Activated naive CD4-positive, alpha-beta T cell treated with Interleukin-2 at 50 U/mL for 16 hours (primary cell): ENCODE measurements at places on chromosomes 13 and 19.
A peak's percentile ranks its signal among the peaks of the same experiment; 100 is the strongest.

GRCh38 chr13:66036024-66036614 lies 1194.0 kb downstream of the PCDH9 start:
- no peak for DNase-seq

- no peak for DNase-seq
These were observed 4.2 kb downstream of the VMAC start for GRCh38 chr19:5908773-5909442.

GRCh38 chr19:20840371-20840770 lies 64.3 kb downstream of the ZNF66 start:
- DNase-seq = no peak

GRCh38 chr19:48310227-48310626 lies 15.1 kb upstream of the EMP3 start:
- no peak for DNase-seq

- DNase-seq = no peak
These were observed 15.7 kb upstream of the LDLR start for GRCh38 chr19:11073568-11073967.

DNA sequence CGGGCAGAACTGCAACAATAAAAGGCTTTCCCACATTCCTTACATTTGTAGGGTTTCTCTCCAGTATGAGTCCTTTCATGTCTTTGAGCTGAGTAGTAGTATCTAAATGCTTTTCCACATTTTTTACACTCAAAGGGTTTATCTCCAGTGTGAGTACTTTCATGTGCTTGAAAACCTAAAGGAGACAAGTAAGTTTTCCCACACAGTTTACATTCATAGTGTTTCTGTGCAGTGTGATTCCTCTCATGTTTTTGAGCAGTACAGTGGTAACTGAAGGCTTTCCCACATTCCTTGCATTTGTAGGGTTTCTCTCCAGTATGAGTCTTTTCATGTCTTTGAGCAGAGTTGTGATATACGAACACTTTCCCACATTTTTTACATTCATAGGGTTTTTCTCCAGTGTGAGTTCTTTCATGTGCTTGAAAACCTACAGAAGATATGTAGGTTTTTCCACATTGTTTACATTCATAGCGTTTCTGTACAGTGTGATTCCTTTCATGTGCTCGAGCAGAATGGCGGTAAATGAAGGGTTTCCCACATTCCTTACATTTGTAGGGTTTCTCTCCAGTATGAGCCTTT lies 47.0 kb downstream of the ZNF44 start:
- no peak for DNase-seq

DNA sequence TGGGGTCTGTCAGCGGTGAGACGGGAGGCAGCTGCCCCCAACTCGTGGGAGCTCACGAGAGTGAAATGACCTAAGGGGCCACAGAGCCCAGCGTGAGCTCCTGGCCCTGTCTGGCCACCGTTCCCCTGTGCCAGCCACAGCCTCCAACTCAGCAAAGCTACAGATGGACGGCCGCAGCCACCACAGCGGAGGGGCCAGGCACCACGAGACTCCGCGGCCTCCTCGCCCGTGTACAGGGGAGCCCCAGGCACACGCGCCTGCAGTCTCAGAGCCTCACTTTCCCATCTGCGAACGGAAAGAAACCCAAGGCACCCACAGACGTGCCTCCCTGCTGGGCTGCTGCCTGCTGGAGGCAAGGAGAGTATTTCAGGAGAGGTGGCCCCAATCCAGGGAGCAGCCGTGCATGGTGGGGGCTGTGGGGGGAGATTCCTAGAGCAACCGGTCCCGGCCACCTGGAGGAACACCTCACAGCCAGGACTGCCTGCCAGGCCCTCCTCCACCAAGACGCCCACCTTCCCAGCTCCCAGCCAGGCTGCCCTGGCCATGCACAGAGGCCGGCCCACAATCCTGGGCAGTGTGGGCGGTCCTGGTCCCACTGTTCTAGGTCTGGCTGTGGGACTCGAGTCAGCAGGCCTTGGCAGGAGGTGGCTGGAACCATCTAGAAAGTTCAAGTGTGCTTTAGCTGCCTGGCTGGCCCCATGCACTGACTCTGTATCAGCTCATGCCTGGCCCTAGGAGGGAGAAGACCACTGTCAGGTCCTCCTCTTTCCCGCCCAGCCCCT lies 1.9 kb downstream of the MKNK2 start:
- no peak for DNase-seq

DNA sequence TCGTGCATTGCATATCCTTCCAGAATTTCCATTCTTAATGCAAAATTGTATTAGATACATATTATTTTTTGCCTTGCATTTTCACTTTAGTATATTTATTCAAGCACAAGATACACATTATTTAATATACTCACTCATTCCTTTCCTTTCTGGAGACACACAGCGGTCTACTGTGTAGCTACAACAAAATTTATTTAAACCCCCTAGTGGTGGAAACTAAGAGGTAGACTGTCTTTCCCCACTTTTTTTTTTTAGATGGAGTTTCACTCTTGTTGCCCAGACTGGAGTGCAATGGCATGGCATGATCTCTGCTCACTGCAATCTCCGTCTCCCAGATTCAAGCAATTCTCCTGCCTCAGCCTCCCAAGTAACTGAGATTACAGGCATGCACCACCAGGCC lies 2040.3 kb upstream of the PCDH20 start:
- no peak for DNase-seq

- DNase-seq = no peak
These were observed 20.7 kb downstream of the COLGALT1 start for GRCh38 chr19:17575871-17576757.

DNA sequence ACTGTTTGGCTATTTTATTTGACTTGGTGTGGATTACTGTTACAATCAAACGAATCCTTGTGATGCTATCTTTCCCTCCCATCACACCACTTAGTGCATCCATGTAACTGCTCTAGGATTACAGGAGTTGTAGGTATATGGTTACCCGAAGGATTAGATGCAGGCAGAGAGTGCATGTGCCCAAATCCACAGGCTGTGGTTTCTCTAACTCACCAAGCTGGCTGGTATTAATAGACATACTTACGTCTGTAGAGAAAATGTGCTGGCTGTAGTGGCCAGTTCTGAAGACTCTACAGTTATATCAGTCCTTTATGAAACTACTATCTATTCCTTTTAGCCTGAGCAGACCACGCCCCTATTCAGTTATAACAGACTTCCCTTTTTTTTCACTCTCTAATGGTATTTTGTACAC lies 1.1 kb upstream of the HMGB1 start:
- no peak for DNase-seq

DNA sequence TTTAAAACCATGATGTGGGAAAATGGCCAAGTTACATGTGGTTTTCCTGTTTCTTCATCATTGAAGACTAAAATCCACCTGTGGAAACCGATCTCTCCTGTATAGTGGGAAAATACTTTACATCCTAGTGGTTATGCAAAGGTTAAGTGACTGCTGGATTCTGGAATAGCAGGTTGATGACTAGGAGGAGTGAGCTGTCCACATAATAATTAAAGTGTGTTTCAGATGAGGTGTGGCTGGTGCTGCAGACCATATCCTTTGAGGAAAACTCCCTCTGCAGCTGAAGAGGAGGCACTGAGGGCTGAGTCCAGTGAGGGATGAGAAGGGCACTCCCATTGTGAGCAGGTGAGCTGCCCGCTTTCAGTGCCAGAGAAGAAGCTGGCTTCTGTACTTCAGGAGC lies 43.2 kb downstream of the DCLK1 start:
- DNase-seq = no peak

DNA sequence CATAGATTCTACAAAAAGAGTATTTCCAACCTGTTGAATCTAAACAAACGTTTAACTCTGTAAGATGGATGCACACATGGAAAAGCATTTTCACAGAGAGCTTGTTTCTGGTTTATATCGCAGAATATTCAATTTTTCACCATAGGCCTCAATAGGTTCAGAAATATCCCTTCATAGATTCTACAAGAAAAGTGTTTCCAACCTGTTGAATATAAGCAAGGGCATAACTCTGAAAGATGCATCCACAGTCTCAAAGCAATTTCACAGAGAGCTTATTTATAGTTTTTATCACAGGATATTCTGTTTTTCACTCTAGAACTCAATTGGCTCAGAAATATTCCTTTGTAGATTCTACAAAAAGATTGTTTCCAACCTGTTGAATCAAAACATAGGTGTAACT lies 1483.6 kb downstream of the UQCRFS1 start:
- no peak for DNase-seq

DNA sequence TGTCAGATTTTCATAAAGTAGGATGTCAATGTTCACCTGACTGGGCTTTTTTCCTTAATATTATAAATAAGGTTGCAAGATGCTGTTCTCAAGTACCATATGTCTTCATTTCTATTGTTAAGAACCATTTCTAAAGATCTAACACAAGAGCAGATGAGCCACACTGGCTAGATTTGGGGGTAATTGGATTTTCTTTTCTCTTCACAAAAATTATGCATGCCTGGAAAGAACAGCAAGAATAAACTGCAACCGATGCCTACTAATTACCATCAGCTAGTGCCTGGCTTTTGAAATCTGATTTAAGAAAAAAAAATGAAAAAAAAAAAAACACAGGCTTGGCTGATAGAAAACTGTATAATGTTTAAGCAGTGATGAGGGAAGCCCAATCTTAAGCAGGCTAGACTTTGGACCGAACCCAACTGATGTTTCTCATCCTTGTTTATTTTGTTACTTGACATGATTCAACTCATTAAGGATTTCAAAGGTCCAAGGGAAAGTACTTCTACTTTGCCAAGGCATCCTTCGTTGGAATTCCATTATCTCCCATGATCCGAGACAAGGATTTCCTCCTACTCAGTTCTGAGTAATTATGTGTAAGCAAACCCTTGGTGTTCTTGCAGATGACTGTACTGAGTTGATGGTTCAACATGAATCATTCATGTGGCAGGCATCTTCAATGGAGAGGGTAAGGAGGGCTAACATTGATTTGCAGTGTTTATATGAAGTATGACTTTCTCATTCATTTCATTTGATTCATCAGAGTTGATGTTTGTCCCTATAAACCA lies 300.5 kb downstream of the SPRY2 start:
- no peak for DNase-seq

GRCh38 chr19:54029930-54030490 lies 33.7 kb downstream of the VSTM1 start:
- DNase-seq = peak; percentile 50

- no peak for DNase-seq
These were observed 1015.0 kb downstream of the SLITRK1 start for GRCh38 chr13:82867284-82867683.

- no peak for DNase-seq
These were observed 95.9 kb upstream of the ZNF536 start for GRCh38 chr19:30276011-30276882.

GRCh38 chr13:77999746-78000145 lies 81.1 kb upstream of the EDNRB start:
- DNase-seq = no peak
